ENCODE measurements at places on chromosomes 6 and 20.

- peak; percentile 58 for DNase-seq
Measured at GRCh38 chr6:74749211-74750147, 456.4 kb downstream of the COL12A1 start.

DNA sequence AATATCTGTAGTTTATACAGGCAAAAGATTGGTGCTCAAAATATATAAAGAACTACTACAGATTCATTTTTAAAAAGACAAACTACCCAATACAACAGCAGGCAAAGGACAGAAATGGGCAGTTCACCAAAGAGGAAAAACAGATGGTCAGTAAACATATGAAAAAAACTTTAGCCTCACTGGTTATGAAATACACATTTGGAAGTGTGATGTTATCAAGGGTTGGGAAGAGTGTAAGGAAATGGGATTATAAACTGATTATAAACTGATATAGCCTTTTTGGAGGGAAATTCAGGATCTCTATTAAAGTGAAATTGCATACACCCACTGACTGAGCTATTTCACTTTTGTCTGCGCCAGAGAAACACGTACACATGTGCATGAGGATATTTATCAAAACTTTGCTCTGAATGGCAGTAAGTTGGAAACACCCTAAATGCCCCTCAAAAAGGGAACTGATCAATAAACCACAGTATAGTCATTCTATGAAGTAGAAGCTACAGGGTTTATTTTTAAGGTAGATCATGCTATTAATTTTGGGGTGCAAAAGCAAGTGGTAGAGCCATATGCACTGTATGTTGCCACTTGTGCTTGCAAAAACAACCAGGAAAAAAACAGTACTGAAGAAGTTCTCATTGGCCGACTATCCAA, 32.2 kb upstream of the ARFGEF2 start:
- DNase-seq, result no peak

DNA sequence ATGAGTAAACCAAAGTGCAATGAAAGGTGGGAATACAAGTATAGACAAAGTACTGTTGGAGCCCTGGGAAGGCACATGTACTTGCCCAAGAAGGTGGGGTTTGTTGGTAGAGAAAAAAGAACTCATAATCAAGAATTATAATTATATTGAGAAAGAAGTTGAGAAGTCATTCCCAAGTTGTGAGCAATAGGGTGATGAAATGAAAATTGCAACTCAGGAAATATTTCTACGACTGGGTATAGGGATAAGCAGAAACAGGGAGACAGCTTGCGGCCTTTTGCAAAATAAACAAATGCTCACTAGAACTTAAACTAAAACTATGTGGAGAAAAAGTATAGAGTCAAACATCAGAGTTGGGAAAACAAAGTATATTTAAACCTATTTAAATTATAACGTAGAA, 250.7 kb upstream of the FAM83B start:
- DNase-seq, result peak; percentile 67

DNA sequence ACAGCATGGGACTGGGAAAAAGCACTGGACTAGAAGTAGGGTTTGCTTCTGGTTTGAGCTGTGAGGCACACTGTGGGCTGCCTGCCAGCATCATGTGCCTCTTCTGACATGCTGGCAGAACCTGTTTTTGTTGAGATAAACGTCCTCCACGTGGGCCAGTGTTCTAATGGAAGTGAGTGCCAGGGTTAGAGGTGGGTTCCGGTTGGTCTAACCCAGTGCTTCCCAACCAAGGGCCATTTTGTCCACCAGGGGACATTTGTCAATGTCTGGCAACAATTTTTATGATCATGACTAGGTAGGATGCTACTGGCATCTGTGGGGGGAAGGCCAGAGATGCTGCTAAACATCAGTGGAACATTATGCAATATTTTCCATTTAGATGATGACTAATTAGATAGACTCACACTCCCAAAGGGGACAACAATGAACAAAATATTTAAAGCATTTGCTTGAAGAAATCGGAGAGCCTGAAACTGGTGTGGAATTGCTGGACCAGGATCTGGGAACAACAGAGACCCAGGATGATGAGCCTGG, 7.8 kb upstream of the APMAP start:
- peak; percentile 89 for DNase-seq

GRCh38 chr20:10508060-10508459, 73.0 kb downstream of the SLX4IP start:
- peak; percentile 20 for DNase-seq

DNA sequence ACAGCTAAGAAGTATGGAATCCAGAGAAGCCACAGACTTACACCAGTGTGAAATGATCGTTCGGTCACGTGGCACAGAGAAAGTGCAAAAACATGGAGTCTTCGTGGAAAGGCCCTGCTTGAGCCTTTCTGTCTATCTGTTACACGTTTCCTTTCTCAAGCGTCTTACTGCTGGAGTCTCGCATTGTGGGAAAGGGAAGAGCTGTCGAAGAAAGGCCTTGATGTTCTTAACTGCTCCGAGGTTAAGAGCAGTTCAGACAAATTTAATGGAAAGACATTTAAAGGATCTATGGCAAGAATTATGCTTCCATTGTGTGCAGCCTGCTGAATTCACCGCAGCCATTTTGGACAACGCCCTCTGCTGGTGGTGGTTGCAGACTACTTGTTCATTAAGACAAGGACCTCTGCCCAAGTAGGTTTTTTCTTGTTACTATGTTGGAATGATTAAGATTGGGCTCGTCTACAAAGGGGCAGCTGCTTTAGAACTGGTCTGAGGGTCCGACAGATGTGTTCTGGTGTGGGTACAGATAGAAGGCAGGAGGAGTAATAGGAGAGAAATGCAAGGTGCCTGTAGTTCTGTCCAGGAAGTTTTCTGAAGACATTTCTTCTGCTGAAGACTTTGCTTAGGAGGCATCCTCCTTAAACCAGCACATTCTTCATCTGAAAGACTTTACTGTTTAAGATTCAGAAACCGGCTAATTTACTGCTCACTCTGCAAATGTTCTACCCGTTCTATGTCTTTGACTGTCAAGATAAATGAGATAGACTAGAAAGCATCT, 24.7 kb upstream of the CCN6 start:
- peak; percentile 47 for DNase-seq

DNA sequence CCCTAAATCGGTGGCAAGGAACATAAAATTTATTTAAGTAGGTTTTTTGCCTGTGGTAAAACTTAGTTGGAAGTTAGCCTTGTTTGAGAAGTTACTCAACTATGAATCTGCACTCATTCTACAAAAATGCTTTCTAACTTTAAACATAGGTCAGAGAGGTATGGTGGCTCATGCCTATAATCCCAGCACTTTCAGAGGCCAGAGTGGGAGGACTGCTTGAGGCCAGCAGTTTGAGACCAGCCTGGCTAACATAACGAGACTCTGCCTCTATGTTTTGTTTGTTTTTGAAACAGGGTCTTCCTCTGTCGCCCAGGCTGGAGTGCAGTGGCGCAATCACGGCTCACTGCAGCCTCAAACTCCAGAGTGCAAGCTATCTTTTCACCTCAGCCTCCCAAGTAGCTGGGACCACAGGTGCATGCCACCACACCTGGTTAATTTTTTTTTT, 16.2 kb downstream of the USP49 start:
- peak; percentile 52 for DNase-seq

- peak; percentile 4 for DNase-seq
Measured at GRCh38 chr6:153980171-153980570, 58.9 kb upstream of the OPRM1 start.

GRCh38 chr6:110101885-110102284, 77.6 kb downstream of the WASF1 start:
- DNase-seq, result no peak

GRCh38 chr20:32252189-32252588, 25.3 kb upstream of the KIF3B start:
- DNase-seq, result no peak

DNA sequence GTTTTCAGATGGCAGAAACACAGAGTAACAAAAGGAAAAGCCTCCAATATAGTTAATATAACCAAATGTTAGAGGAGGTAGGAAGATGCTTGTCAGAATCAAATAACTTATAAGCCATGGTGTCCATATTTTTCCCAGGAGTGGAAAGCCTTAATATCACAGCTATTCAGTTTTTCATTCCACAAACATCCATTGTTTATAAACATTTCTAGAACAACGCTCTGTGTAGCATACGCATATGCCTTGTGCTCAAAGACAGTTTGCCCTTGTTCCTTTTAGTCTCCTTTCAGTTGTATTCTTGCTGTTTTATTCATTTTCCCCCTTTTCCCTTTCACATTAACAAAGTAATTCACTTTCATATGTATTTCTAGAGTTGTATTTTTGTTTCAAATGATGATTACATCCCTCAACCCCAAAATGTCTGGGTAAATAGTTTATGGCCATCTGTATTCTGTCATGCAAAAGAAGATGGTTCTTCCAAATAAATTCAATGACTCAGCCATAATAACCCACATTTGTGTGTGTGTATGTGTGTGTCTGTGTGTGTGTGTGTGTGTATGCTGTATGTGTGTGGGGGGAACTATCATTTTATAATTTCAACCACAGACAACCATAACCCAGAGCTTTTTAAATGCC, 455.7 kb upstream of the SOX4 start:
- peak; percentile 65 for DNase-seq

DNA sequence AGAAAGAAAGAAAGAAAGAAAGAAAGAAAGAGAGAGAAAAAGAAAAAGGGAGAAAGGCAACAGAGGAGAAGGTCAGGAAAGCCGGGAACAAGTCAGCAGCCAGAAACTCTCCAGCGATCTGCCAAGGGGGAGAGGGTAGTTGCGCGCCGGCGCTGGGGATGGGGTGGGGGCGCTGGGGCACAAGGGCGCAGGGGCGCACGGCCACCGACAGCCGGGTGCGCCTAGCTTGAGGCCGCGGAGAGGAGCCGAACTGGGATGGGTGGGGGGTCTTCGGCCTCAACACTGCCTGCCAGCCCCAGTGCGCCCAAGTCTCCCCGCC, 533 bp upstream of the RSPO3 start:
- no peak for DNase-seq

Data from fibroblast of skin of abdomen (primary cell).